DMS 273 treated with DMSO at 0.1 percent for 48 hours (cell line): ENCODE measurements at places on chromosomes 4 and X.

- DNase-seq, result no peak
Observed at GRCh38 chr4:8033067-8033755, 93.5 kb upstream of the AFAP1 start.

DNA sequence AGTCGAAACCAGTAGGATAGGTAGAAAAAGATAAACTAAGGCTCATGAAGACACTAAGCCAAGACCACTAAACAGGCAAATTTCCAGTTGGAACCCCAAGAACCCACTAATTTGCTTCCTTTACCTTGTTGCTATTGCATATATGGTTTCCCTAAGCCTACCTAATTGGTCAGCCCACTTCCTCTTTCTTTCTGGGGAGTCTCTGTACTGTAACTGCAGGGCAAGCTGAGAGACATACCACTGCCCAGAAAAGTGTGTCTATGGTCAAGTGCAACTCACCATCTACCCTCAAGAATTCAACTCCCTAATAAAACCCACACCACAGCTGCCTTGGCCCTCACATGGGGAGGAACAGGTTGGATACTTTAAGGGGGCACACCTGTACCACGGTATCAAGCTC lies 28.6 kb downstream of the IDS start:
- no peak for DNase-seq

DNA sequence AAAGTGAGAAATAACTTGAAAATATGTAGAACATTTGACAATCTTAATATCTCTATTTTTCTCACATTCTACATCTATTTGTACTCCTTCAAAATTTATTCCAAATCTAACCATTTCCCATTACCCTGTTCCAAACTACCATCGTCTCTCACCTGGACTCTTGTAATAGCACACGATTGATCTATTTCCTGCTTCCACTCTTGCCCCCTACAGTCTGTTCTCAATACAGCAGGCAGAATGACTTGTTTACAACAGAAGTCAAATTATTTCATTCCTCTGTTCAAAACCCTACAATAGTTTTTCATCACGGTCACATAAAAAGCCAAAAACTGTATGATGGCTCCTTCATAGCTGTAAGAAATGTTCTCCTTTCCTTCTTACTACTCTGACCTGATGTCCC lies 21.1 kb upstream of the LUZP4 start:
- no peak for DNase-seq

DNA sequence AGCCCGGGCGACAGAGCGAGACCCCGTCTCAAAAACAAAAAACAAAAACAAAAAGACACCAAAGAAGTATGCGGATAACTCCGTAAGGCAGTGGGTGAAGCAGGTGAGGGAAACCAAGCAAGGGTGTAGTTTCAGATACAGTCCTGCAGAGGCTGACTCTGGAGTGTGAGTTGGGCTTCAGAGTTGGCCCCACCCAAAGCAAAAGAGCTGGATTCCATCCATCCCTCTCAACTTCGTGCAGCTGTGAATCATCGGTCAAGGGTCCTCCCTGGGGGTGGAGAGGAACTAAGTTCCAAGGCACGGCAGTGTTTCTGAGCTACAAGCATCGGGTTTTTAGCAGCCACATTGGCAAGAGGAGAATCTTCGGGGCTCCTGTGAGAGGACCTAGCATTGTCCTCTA lies 43.9 kb upstream of the FAM9A start:
- no peak for DNase-seq

DNA sequence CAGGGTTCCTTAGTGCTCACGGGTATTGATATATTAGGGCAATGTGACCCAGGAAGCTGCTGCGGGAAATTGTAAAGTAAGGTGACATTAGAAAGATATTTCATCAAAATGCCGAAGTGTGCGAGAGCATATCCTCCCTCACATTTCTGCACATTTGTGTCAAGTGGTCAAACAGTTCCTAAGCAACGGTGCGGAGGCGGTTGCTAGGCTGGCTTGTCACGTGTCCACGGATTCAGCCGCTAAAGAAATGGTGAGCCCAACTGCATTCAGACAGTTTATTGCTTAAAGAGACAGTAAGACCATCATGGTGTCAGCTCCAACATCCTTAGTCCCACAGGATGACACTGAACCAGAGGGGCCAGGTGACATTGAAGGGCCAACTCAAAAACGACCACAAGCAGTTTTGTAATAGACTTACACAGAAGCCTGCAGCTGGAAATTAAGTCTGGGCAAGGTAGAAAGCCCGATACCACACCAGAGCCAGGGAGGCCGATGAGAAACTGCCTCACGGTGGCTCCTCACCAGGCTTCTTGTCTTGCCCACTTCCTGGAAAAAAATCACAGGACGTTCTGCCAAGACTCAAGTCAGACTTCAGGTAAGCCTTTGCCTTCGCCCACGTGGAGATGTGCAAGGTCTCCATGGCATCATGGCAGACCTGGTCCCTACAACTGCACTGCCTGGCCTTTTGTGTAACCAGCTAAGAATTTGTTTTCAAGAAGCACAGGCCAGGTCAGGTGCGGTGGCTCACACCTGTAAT lies 50.4 kb downstream of the USP11 start:
- DNase-seq, result peak; percentile 30

GRCh38 chrX:69024931-69025330 lies 140.3 kb downstream of the PJA1 start:
- no peak for DNase-seq

- DNase-seq, result peak; percentile 27
Observed at GRCh38 chr4:125551466-125551865, 236.7 kb downstream of the FAT4 start.

GRCh38 chr4:179415037-179415846 lies 1973.0 kb upstream of the AGA start:
- no peak for DNase-seq

GRCh38 chr4:155587766-155588165 lies 78.9 kb upstream of the GUCY1A1 start:
- DNase-seq, result no peak

- DNase-seq, result no peak
Observed at GRCh38 chrX:102697494-102697893, 14.8 kb upstream of the GPRASP2 start.

GRCh38 chr4:133394971-133395627 lies 246.0 kb downstream of the PCDH10 start:
- DNase-seq, result no peak
